HL-60 (cell line): ENCODE measurements at places on chromosomes 6 and 20.

DNA sequence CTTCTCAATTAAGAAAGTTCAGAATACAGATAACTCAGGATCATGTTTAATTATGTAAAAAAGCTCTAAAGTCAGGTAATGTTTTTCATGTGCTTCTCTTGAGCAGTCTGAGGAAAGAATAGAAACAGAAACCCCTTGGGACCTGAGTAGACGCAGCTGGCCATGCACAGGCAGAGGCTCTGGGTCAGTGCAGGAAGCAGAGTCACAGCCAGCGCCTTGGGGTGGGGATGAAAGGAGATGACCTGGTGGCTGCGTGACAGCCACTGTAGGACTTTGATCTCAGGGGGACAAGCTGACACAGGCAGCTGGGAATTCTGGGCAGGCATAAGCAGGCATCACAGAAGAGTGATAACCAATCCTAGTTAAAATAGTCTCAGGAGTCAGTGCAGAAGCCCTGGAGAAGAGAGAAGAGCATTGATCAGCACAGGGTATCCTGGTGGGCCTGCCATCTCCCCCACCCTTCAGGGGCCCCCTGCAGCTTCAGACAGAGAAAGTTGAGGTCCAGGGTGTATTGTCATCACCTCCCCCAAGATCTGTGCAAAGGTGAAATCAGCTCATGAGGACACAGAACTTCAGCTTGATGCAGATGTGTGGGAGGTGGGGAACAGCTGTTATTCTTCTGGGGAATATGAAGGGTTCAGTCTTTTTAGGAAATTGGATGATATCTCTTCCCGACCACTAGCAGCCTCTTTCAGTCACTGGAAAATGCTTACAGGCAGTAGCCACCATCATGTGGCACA is 6.4 kb downstream of the HLA-DQB1 start:
- DNase-seq: no peak

- no peak for DNase-seq
Observed at GRCh38 chr6:168280020-168280898, 39.3 kb downstream of the DACT2 start.

- DNase-seq: no peak
Observed at GRCh38 chr6:80932359-80932758, 820.1 kb downstream of the TENT5A start.

DNA sequence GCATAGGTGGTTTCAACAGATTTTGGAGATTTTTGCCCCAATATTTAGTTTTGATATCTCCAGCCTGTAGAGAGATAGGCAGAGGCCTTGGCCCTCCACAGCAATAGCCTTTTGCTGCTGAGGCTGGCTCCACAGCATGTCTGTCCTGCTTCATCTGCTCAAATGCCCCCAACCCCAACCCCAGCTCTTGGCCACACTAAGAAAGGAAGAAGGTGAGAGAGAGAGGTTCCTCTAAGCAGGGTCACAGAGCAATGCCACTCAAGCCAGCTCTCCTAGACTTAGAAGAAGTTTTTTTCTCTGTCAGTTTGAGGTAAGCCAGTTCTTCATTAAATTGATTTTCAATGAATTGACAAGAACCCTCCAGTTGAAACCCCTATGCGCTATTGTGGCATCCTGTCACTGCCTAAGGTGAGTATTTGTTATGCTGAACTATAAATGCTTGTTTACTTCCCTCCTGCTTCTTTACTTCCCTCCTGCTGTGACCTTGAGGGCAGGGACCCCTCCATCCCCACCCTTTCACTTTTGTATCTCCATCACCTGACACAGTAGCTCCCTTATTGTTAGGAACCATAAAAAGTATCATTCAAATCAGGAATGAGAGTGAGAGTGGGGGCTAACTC is 366.2 kb upstream of the CNR1 start:
- no peak for DNase-seq

GRCh38 chr20:24953209-24953575 is 4.1 kb downstream of the CST7 start:
- DNase-seq: no peak

DNA sequence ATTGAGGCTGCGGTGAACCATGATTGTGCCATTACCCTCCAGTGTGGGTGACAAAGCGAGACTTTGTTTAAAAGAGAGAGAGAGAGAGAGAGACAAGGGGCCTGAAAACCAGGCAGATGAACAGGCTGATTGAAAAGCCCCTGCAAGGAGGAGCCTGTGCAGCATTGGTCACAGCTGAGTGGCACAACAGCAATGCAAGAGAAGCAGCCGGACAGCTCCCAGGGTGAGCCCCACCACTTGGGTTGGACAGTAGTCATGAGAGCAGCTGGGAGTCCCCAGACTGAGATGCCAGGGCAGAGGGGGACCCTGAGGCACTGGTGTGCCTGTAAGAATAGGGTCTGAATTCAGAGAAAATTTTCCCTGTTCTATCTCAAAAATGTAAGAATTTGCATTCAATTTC is 10.2 kb downstream of the DNPH1 start:
- DNase-seq: no peak

- DNase-seq: no peak
Observed at GRCh38 chr6:3731700-3732099, 19.8 kb downstream of the PXDC1 start.

DNA sequence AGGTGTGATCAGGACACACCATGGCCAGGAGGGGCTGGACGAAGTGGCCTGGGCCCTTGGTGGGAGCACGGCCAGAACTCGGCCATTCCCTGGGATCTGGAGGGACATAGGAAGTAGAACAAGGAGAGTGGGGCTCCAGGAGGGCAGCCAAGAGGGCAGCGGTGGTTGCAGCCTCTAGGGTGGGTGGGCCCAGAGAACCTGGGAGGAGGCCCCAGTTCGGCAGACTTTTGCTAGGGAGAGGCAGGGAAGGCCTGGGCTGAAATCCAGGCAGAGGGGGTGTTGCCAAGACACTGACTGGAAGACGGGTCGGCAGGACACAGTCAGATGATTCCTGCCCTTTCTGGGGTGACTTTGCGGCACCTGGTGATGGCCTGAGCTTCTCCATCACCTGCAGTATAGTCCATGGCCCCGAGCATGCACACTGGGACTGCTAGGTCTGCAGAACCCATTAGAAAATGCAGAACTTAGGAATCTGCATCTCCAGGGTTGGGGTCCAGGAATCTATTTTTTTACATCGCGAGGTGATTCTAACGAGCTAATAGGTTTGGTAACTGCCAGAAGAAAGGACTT is 224.8 kb downstream of the SYNDIG1 start:
- DNase-seq: no peak

- no peak for DNase-seq
Observed at GRCh38 chr6:45838451-45838850, 177.2 kb downstream of the CLIC5 start.

GRCh38 chr6:141105481-141105880 is 1027.2 kb upstream of the GJE1 start:
- no peak for DNase-seq

DNA sequence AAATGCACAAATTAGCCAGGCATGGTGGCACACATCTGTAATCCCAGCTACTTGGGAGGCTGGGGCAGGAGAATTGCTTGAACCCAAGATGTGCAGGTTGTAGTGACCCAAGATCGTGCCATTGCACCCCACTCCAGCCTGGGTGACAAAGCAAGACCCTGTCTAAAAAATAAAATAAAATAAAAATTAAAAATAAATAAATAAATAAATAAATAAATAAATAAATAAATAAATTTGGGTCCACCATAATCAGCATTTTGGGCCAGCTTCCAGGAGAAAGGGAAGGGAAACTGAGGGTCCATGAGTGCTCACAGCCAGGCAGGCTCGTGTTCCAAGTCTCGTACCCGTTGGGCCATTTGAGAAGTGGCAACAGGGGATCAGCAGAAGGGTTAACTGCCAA is 131.6 kb upstream of the AGPAT4 start:
- DNase-seq: no peak

DNA sequence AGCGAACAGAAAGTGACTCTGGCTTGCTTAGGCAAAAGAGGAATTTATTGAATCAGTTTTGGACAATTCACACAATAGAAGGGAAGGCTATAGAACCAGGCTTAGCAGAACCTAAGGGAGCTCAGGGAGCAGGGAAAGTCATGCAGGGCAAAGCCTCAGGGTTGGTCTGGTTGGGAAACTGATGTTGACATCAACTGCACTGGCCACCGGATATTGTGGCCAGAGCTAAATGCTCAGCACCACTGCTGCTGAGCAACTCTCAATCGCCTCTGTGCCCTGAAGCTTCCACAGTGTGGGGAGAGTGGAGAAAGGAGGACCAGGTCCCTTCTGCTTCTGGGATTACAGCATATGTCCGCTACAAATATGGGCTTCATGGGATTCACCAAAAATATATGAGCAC is 93.3 kb upstream of the GCM1 start:
- DNase-seq: peak; percentile 85

DNA sequence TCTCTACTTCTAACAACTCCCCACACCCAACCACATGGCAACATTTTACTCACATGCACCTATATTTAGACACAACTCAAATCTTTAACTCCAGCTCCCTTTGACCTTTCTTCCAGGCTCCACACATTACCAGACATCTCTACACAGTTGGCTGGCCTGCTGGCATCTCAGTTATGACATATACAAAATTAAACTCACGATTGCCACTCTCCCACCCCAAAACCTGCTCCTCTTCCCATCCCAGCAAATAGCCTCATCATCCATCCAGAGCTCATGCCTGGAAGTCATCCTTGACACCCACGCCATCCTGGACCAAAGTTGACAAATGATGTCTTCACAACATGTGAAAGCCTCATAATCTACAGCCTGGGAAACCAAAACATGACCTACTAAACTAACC is 176.6 kb downstream of the PKHD1 start:
- DNase-seq: no peak

GRCh38 chr6:95142661-95143335 is 434.5 kb upstream of the MANEA start:
- no peak for DNase-seq

- DNase-seq: peak; percentile 70
Observed at GRCh38 chr20:34215711-34216381, 25.4 kb upstream of the ASIP start.

DNA sequence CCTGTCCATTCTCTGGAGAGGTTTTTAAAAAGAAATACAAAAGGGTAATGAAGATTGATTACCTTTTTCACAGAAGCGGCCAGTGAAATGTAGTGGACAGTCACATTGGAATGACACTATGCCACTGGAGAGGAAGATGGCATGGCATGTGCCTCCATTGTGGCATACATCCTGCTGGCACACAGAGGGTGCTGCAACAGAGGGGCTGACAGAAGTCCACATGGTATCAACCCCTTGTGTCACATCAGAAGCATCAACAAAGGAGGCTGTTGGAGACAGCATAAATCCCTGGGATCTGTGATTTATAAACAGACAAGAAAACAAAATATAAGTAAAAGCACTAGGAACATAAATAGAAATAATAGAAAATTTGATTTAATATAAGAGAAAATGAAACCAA is 594.9 kb downstream of the PHF3 start:
- DNase-seq: no peak

DNA sequence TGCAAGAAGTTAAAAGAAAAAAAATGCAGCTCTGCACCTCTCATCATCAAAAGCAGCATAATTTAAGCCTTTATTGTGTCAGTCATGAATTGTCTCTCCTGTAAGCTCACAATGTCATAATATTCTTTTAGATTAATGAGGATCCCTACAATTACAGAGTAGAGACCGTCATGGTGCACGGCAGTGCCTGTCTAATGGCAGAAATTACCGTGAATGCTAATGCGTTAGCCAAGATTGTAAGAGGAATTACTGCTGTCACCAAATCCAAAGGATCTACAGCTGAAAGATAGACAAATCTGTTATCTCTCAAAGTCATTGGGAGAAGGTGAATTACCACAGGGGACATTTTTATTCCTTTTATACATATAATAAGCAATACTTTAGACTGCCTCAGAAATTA is 631.6 kb upstream of the NRSN1 start:
- DNase-seq: no peak

GRCh38 chr6:1436334-1437306 is 47.2 kb downstream of the FOXF2 start:
- DNase-seq: no peak

- DNase-seq: peak; percentile 63
Observed at GRCh38 chr6:27019651-27020552, 227.6 kb upstream of the PRSS16 start.

DNA sequence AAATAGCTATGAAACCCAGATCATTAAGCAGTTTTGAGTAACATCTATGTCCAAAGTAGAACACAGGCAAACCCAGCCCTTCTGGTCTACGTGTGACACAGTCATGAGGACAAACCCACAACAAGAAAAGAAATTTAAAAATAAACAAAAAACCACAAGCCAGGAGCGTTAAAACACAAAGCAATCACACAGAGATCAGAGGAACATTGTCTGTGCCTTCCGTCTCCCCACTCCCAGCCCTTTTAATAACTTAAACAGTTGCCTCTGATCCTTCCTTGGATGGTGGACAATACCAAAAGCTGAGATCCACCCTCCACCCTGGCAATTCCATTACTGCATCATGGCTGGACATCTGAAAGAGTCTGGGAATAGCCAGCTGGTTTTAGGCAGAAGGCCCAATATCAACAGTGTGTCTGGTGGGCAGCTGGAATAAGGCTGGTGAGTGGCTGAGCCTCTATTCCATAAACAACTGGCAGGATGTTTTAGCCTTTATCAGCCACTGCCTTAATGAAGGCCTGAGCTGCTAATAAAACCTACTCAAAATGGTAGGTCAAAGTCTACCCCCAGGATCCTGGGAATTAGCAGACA is 15.7 kb upstream of the LAMA4 start:
- no peak for DNase-seq

GRCh38 chr20:32362901-32363364 is 4.8 kb downstream of the ASXL1 start:
- DNase-seq: no peak

GRCh38 chr6:165846123-165846966 is 183.3 kb upstream of the PDE10A start:
- no peak for DNase-seq

- DNase-seq: no peak
Observed at GRCh38 chr20:25012616-25013189, 20.2 kb upstream of the APMAP start.

DNA sequence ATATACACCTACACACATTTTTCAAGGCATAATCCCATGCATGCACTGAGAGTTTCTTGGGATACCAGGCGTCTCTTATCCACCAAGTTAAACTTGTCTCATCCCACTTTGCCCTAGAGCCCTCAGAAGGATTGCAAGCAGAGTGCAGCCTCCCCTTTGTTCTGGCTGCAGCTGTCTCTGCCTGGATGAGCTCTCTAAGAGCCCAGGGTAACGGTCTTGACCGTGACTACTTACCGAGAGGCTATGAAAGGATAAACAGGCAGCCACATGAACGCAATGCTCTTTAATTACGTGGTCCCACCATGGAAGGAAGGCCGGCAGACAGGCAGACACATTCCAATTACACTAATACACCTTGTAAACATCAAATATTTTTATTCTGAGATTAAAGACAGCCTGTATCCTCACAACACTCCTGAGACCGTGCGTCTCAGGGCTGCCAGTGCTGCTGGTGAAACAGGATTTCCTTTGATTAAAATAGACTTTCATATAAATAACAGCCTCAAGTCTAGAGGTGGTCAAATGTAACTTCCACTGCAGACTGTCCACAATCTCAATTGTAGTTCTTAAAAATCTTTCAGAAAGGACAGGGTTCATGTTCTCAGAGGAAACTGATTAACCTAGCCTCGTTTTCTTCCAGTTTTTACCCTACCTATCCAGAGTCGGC is 210.0 kb upstream of the PRDM1 start:
- DNase-seq: no peak

GRCh38 chr6:45084257-45084656 is 243.9 kb upstream of the RUNX2 start:
- no peak for DNase-seq
